ENCODE measurements at places on chromosomes 6 and 20.

GRCh38 chr6:128358244-128358776 is 162.1 kb downstream of the PTPRK start:
- no peak for DNase-seq

- no peak for DNase-seq
Measured at GRCh38 chr6:113989675-113990074, 18.7 kb upstream of the HDAC2 start.

- no peak for DNase-seq
Measured at GRCh38 chr6:40342723-40343122, 244.4 kb downstream of the LRFN2 start.

GRCh38 chr20:60000271-60001042 is 42.2 kb downstream of the CDH26 start:
- no peak for DNase-seq

DNA sequence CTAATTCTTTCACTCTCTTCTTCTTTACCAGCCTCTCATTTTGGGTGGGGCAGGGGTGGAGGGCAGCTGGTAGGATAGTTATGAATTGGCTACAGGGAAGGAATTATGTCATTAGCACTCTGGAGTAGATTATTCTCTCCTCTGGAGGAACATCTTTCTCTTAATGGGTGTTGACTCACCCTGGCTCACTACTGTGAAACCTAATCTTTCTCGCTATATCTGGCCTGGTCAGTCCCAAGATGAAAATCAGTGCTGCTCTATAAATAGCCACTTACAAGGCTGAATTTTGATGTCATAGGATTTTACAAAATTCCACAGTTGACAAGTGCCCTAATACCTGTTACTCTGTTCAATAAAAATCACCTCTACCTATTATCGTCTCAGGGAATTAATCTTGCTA is 151.3 kb downstream of the COL9A1 start:
- DNase-seq = no peak

DNA sequence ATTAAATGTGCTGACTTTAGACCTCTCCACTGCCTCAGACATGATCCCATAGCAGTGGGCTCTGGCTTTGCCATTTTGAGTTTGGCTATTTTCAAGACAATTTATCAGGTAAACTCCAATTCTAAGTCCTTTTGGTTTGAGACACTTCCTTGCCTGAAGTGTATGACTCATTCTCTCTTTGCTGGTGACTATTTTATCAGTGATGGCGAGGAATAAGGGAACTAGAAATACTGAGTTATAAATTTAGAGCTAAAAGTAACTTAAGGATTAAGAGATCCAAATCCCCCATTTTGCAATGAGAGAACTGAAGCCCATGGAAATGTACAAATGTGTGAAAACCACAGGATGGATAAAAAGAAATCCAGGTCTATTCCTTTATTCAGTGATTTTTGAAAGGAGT is 30.9 kb upstream of the CD83 start:
- DNase-seq = no peak

GRCh38 chr6:134063121-134063965 is 10.9 kb upstream of the SLC2A12 start:
- DNase-seq = no peak

Measured in stimulated activated CD8-positive, alpha-beta memory T cell treated with anti-CD3 and anti-CD28 coated beads, Interleukin-15, amount 100 ng/mL, for 24 hours (primary cell).